GM13976 (cell line): ENCODE measurements at places on chromosomes 1 and 21.

- DNase-seq: no peak
Observed at GRCh38 chr1:93178418-93178817, 1.8 kb downstream of the TMED5 start.

DNA sequence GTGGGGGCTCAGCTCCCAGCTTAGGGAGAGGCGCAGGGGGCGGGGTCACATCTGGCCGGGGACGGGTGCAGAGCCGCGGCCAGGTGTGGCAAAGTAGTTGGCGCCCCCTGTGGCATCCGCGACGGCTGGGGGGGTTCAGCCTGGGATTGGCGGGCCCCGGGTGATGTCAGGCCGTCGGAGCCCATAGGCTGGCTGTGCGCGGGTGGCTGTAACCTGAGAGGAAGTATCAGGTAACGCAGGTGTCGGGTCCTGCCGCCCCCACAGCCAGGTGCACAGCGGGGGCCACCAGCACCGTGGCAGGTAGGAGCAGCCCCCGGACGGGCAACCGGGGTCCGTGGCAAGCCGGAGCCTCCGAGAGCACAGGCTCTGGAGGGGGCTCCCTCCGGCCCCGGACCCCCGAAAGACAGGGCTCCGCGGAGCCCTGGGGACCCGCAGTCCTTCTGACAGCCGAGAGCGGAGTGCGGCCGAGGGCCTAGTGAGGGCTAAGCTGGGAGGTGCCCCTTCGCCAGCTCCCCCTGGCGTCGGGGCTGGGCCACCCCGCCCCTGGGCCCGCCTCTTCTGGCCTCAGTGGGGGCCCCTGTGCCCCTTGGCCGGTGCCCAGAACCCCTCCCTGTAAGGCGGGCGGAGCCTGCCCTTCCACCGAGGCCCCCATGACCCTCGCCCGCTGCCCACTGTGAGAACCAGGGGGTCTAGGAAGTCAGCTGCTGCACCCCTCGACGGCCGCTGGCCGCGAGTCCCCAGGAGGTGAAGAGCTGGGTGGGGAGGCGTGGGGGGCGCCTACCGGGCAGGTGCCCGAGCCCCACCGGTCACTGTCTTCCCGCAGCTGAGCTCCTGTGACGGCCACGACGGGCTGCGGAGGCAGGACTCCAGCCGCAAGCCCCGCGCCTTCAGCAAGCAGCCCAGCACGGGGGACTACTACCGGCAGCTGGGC, 17.9 kb downstream of the TNFRSF25 start:
- DNase-seq: no peak

DNA sequence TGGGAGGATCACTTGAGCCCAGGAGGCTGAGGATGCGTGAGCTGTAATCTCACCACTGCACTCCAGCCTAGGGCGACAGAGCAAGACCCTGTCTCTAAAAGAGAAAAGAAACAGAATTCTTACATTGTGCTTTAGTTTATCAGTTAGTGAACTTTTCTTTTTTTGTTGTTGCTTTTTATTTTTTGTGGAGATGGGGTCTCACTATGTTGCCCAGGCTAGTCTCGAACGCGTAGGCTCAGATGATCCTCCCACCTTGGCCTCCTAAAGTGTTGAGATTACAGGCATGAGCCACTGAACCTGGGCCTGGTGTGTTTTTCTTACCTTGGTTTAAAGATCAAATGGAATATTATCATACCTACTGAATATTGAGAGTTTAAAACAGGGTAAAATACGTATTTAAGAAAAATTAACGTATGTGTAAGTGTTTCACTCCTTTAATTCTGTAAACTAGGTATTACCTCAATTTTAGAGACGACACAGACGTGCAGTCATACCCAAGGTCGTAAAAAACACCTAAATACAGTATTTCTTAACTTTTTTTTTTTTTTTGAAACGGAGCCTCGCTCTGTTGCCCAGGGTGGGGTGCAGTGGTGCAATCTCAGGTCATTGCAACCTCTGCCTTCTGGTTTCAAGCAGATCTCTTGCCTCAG, 39.6 kb downstream of the KIF1B start:
- DNase-seq: no peak

DNA sequence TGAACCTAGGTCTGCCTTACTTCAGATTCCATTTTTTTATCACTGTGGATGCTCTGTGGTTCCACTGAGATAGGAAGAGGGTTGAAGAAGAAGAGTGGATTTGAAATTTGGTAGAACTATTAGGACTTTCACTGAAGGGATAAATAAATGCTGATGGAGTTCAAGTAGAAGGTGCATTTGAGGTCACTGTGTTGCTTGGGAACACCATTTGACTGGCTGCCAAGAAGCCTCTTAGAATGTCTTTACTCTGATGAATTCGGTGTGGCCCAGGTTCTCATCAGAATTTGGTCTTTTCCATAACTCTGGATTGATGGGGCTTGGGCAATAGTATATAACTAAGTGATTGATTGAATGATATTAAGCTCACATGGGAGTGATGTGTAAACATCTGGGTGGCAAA, 11.9 kb downstream of the XPR1 start:
- no peak for DNase-seq

DNA sequence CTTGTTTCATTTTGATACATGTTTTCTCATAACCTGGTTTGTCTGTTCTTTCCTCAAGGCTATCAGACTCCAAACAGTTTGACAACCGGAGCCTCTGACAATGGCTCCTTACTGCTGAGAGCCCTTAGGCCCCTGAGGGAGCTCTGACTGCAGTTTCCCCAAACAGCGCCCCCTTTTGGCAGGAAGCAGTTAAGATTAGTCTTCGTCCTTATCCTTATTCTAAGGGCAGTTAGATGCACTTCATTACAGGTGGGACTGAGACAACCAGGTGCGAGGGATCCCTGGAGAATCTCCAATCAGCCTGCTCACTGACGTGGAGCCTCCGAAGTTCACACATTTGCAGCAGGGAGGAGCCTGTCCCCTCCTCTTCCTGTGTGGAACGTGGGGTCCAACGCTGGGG, 393.1 kb downstream of the BRINP3 start:
- no peak for DNase-seq

DNA sequence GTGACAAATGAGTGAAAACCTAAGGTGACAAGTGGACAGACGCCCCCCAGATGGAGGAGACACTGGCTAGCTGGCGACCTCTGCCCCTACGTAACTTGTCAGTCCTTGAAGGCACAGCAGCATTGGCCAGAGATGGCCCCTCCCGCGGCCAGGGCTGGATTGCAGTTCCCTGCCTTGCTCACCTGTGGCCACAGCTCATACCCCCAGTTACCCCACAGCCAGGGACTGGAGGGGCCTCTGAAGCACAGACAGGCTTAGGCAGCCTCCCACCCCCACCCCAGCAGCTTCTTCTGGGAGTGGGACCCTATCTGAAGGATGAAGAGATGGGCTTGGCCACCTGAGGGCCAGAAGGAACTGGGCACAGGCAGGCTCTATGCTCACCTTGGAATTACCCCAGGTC, 3.7 kb downstream of the HES3 start:
- no peak for DNase-seq
